ENCODE measurements at places on chromosomes 1 and 21.
A peak's percentile ranks its signal among the peaks of the same experiment; 100 is the strongest.

DNA sequence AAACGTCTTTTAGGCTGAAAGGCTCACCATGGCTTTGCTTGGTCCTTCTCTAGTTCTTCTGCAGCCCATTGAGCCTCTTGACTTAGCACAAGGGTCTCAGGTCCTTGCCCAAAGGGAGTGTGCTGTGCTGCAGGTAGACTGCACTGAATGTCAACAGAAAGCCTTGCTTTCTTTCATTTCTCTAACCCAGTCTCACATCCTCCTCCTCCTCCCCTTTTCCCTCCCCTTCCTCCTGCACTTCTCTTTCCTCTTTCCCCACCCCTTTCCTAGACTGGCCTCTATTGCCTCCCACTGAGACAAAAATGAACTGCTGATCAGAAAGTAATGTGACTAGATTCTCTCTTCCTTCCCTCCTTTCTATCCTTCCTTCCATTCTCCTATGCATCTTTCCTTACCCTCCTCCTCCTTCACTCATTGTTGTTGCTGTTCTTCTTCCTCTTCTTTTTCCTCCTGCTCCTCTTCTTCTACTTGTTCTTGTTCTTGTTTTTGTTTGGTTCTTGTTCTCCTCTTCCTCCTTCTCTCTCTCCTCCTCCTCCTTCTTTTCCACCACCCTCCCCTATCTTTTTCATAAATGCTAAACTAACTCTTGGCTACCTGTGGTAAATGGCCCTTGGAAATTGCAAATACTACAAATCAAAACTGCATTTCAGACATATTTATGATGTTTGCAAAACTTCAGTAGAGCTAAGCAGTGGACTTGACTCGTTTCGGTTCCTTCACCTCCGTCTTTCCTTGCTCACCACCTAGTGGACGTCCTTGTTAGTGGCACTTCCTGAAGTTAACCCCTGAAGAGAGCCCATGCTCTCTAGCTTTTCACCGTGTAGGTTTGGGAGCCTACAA is at the start of gene SELL:
SELL (minus strand) TSS at position 152 of the 840 bp plus-strand sequence; CDS start at position 30, 122 bp downstream.
- DNase-seq: peak; percentile 81

DNA sequence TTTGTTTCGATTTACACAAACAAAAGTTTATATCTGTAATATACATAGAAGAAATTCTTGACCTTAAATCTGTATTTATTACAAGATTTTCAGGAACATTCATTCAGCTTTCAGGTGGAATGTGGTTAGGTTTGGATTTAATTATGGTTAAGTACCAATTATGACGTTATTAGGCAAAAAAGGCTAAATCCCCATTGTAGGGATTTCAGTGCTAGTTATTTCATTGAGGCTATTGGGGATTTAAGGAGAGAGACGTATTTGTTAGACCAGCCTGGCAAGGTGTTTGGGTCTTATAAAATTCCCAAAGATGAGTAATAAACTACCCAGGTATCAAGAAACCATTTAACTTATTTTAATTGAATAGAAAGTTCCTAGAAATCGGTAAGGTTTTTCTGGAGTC is 26.0 kb downstream of the PRKAA2 start:
- DNase-seq: no peak

DNA sequence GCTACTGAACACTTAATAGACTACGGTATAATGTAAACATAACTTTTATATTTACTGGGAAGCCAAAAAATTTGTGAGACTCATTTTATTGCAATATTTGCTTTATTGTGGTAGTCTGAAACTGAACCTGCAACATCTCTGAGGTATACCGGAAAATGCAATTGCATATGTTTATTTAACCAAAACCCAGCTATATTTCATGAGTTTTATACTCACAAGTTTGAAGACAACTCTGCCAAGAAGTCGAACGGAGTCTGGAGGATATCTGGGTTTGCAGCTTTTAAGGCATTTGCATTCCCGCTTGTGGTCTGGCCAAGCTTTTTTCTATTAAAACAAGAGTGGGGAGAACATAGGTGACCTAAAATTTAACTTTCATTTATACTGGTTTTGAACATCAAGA is 171.9 kb downstream of the SMYD3 start:
- DNase-seq: no peak

DNA sequence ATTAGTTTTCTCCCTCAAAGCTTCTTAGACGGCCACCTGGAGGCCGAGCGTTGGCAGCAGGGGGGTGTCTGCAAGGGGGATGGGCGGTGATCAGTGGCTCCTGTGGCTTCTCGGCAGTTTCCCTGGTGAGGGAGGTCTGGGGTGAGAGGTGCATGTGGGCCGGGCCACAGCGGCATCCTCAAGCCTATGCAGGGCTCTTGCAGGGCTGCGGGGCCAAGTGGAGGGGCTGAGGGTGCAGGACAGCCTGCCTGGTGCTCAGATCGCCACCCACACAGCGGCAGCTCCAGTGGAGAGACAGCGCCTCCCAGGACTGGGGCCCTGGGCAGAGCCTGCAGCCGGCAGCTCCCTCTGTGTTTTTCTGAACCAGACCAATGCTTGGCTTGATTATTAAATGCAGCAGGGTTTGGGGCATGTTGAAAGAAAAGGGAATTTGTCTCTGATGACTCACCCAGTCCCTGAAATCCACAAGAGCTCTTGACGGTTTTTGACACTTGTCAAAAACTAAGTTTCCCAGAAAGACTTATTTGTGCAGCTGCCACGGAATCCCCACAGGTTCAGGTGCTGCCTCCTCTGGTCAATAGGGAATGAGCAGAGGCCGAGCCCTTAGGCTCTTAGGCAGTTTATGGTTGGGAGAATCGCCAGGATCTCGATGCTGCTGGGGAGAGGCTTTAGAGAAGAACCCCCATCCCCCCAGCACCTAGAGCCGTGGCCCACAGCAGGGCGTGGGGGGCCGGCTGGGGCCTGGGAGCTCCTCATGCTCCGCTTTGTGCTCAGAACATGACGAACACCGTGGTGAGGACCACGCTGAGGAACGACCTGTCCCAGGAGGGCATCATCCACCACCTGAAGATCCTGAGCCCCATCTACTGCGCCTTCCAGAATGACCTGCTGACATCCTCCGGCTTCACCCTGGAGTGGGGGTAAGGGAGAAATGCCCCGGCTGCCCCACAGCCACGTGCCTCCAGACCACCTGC is 54.7 kb downstream of the UMODL1 start:
- DNase-seq: no peak

DNA sequence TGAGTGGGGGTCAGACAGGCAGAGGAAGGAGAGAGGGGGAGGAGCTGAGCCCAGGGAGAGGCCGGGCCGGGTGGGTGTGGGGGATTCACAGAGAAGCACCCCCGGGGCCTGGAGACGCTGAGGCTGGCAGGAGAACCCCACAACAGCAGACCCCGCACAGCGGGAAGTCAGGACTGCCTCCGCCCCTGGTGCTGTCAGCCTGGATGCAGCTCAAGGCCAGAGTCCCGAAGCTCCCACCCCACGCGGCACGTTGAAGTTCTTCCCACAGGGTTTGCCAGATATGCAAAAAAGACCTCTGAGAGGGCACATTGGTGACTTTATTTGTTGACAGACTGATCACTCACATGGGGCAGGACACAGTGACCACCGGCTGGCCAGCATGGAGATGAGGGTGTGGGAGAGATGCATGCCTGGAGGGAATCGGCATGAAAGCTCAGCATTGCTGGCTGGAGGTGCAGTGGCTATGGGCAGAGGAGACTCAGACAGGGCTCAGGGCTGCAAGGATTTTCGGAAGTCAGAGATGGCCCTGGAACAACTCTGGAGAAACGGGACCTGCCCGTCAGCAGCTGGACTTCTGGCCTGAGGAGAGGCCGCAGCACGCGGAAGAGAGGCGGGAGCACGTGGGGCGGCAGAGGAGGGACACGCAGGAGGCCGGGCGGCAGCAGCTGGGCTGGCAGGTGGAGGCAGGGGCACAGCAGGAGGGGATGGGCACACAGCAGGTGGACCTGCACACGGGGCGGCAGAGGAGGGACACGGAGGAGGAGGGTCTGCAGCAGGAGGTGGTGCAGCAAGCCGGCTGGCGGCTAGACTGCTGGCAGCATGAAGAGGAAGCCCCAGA is 885 bp downstream of the KRTAP10-3 start:
- DNase-seq: no peak

GRCh38 chr21:26136671-26137070 is 33.9 kb downstream of the APP start:
- DNase-seq: no peak

GRCh38 chr1:165877411-165877810 is 50.0 kb downstream of the UCK2 start:
- DNase-seq: no peak

GRCh38 chr1:27686223-27686990 is 14.4 kb upstream of the IFI6 start:
- DNase-seq: no peak

DNA sequence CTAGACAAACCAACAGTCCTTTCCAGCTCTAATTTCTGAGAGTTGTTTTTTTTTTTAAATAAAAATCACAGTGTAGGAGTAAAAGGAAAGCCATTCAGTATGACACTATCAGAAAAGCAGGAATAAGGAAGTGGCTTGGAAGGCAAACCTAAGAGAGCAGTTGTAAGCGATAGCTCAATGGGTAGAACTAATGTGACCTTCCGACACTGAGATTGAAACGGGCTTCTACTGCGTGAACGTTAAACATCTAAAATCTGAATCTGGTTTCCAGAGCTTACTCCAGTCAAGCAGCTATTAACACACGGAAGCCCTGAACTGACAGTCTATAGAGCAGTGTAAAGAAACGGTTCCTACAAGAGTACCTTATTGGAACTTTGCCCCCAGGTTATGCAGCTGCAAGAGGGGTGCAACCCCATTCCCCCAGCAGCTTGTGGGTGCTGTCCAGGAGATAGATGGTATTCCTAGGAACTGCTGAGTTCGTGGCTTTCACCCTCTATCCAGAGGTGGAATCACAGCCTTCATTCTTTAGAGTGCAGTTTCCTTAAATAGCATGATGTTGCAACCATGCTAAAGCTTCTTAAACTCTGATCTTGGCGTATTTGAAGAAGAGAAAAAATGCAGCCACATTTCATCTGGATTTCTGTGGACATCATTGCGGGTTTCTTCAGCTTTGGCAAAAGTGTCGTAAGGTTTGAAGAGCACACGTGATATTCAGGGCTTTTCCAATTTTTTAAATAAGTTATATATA is 3.3 kb upstream of the IRF2BP2 start:
- peak; percentile 36 for DNase-seq

GRCh38 chr1:56864430-56864829 is 9.8 kb downstream of the C8A start:
- DNase-seq: no peak

- no peak for DNase-seq
Observed at GRCh38 chr1:29392036-29392435, 155.7 kb downstream of the PTPRU start.

DNA sequence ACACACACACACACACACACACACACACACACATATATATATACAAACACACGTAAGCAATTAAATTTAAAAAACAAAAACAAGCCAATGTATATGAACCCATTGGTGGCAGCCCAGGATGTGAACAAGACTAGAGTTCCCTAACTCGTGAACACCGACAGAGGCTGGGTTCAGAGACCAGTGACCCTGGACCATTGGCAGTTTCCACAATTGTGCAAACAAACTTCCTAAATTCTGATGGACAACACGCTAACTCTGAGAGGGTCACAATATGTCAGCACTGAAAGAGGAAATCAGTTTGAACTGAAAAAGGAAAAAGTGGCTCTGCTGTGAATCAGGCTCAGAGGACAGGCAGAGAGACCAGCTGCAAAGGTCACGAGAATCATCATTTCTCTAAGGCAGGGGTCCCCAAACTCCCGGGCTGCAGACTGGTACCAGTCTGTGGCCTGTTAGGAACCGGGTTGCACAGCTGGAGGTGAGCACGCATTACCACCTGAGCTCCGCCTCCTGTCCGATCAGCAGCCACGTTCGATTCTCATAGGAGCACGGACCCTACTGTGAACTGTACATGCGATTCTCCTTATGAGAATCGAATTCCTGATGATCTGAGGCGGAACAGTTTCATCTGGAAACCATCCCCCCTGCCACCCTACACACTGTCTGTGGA is 50.5 kb upstream of the ERO1B start:
- DNase-seq: peak; percentile 11

- DNase-seq: no peak
Observed at GRCh38 chr1:8460132-8460544, 142.2 kb downstream of the SLC45A1 start.

DNA sequence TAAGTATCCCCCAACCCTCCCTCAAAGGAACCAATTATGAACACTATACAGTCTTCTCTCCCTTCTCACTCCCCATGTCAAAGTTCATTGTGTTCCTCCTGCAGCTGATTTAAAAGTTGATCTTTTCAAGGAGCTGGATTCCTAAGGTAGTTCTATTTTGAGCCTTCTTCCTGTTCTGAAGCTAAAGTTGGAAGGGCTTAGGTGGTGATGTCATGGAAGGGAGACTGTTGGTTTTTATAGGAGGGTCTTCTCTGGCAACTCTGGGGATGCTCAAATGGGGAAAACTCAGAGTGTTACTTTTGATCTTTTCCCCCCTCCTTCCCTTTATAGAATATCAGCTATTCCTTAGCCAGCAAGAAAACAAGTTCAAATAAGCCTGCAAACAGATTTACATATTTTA is 83.0 kb upstream of the AK4 start:
- DNase-seq: no peak

GRCh38 chr1:117008656-117009055 is 7.1 kb downstream of the CD101 start:
- no peak for DNase-seq

DNA sequence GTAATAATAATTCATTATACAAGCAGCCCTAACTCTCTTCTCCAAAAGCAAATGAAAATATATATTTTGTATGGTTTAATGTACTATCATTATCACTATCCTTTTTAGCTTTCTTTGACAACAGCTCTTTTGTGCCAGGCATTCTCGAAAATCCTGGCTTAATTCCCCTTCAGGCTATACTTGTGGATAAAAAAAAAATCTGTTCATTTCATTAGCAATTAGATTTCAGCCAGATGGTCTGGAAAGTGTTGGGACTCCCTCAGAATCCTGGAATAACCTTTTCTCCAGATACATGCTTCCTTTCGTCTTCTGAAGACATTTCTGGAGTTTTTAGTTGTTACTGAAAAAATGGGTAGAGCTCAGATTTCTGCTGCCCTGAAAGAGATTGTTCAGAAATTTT is 83.4 kb upstream of the PLPPR4 start:
- no peak for DNase-seq

DNA sequence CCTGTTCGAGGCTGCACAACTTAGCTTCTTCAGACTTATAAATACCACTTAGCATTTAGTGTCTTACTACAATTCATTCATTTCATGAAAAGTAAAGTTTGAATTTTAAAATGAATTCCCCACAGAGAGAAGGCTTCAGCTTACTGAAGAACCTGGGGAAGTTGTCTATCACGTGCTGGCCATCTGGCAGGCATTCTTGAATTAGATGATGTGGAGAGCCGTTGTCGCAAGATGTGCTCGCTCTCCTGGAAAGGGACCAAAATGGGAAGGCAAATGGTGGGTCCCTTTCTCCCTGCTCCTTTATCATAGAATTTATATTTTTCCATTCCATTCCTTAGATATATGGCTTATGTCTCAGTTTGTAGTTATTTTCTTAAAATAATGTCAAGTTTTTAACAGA is 90.5 kb downstream of the CD247 start:
- DNase-seq: no peak

GRCh38 chr1:246768403-246769020 is 44.3 kb downstream of the SCCPDH start:
- no peak for DNase-seq

DNA sequence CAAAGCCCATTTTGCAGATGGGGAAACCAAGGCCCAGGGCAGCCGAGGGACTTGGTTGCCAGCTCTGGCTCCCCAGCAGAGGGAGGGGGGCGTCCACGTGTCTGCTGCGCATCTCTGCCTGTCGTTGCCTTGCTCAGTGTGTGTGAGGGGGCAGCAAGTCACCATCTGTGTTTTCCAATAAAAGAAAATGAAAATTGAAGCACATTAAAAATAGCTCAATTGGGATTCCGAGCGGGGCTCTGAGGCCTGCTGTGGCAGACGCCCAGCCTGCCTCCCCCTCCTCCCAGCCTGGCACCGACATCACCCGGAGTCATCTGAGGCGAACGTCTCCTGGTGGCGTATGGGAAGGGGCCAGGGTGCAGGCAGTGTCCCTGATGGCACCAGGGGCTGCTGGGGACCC is 51.2 kb downstream of the EPHB2 start:
- no peak for DNase-seq

All from lung microvascular endothelial cell (primary cell).